ENCODE measurements at places on chromosomes 2 and 18.
A peak's percentile ranks its signal among the peaks of the same experiment; 100 is the strongest.

GRCh38 chr2:191291471-191291870, 46.3 kb downstream of the MYO1B start:
- DNase-seq, result no peak

GRCh38 chr2:120949027-120949956, 213.6 kb downstream of the GLI2 start:
- peak; percentile 11 for DNase-seq

GRCh38 chr2:45331410-45331786, 279.7 kb downstream of the SRBD1 start:
- DNase-seq, result no peak

DNA sequence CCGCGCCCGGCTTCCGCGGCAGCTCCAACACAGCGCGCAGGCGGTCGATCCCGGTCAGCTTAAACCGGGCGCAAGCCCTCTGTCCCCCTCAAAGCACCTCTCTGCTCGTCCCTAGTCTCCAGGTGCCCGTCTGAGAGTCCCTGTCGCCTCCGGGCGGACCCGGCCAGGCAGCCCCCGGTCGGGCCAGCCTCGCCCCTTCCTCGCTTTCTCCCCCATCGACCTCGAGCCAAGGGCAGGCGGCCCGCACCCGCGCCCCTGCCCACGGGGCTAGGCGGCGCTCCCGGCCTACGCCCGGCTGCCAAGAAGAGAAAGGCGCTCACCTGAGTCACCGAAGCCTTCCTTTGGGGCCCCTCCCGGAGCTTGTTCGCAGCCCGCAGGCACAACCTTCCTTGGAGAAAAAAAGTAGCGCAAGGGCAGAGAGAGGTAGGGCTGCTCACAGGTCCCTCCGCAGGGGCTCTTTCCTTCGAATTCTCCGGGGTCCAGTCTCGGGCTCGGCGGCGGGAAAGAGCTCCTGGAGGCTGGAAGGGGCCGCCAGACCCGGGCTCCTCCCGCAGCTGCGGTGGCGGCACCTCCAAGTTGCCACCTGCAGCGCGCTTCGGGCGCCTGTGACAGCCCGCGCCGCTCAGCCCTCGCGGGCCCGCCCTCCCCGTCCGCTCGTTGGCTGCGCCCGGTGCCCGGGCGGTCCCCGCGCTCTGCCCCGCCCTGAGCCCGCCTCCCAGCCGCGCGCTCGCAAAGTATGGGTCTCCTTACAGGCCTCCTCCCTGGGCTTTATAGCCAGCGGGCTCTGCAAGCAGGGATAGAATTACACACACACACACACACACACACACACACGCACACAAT, 86.5 kb upstream of the EPB41L3 start:
- DNase-seq, result no peak

GRCh38 chr2:154623819-154624218, 74.7 kb upstream of the KCNJ3 start:
- DNase-seq, result peak; percentile 62

DNA sequence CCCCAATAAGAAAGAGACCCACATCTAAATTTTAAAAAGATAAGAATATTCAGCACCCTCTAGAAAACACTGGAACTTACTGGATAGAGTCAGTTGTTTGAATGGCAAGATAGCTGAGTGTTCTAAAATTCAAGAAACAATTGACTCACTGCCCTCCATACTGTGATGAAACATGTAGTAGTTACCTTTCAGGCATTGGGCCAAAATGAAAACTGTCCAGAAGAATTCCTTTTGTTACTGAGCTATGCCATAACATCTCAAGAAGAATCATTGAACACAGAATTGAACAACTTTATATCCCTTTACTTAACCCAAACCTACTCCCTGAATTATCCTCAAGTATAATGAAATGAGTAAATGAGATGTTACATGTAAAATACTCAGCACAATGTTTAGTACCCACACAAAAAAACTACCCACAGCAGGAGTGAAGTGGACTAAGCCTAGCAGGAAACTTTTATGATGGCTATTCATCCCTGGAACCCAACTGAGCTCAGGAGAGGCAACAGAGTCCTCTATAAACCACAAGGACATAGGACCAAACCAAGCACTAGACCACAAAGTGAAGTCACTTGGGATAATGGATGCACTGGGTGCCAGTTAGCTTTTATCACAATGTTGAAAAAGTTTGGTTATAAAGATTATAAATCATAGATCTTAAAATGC, 32.7 kb downstream of the RBM43 start:
- DNase-seq, result no peak

GRCh38 chr2:18411626-18412025, 148.8 kb downstream of the RDH14 start:
- DNase-seq, result no peak

GRCh38 chr2:121583555-121583954, 52.9 kb downstream of the RNU4ATAC start:
- no peak for DNase-seq

DNA sequence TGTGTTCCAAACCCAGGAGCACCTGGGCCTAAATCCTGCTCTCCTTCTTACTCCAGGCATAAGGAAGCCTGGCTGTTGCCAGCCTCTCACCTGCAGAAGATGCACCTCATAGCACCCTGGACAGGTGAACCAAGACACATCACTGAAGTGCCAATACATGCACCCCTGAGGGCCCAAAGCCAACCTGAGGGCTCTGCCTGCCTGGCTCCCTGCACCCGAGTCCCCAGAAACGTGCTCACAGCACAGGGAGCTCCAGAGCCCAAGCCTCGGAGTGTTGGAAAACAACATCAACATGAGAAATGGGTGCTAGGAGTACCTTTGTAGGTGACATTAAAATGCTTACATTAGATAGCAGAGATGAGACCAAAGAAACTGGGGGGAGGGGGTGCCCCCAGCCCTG, 96.3 kb upstream of the RAB6C start:
- DNase-seq, result no peak

DNA sequence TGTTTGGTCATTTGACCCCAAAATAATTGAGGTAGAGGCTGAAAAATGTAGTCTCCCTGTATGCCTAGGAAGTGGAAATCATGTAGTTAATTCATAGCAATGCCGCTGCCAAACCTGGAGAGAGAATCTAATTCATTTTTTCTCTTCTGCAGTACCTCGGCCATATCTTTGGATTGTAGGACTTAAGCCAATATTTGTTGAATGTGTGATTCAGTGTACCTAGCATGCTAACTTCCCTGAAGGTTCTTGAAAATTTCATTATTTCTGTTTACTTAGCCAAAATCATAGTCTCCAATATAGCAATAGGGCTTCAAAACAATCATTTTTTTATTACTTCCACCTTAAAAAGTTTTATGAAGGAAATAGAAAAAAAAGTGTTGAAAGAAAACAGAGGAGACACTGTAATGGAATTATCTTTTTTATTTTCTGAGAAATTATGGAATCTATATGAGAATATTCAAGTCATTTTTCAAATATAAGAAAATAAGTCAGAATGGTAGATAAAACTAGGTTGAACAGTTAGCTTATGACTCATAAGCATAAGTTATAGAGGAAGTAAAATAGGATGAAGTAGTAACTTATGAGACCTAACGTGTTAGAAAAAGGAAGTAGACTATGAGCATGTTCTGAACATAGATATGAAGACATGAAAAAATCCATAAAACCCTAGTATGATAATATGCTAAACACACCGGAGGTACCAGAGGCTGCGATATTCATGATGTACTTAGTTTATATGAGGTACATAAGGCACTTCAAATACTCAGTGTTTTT, 35.2 kb upstream of the CDH19 start:
- DNase-seq, result no peak

DNA sequence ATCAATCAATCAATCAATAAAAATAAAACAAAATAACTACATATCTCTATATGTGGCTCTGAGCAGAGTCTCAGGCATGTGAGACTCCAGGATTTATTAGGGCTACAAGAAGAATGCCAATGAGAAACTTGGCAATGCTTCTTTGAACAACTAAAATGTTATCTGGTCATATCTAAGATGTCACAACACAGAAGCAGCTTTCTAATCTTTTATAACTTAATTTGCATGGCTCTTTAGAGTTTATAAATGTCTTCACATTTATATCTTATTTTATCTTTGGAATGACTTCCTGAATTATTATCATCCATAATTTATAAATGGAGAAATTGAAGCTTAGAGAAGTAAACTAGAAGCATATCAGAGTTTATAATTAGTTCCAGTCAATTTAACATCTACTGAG, 14.9 kb upstream of the MAP4K3 start:
- no peak for DNase-seq

GRCh38 chr2:191730263-191730662, 52.3 kb downstream of the NABP1 start:
- DNase-seq, result no peak

DNA sequence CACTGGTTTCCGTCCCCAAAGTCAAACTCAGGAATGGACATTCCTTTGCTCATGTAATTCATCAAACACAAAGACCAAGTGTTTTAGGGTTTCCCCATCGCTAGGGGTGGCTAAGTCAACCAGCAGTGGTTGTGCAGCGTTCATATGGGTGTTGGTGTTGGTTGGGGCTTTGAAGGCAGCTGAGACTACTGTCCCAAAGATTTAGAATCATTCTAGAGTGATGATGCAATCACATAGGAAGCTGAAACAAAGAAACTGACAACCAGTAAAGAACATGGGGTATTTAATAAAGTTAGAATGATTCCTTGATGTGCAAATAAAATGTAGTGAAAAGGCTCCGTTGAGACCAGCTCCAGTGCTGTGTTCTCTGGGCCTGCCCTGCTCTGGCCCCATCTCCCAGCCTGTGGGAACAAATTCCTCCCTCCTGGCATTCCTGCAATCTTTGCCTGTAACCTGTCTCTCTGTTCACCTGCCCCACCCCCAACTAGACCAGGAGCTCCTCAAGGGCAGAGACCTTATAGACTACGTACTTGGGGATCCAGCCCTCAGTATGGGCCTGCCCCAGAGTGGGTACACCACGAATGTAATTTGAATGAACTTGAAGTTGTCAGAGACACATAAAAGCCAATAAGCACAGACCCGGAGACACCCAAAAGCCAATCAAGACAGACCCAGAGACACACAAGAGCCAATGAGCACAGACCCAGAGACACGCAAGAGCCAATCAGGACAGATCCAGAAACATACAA, 191.7 kb upstream of the TWIST2 start:
- no peak for DNase-seq

DNA sequence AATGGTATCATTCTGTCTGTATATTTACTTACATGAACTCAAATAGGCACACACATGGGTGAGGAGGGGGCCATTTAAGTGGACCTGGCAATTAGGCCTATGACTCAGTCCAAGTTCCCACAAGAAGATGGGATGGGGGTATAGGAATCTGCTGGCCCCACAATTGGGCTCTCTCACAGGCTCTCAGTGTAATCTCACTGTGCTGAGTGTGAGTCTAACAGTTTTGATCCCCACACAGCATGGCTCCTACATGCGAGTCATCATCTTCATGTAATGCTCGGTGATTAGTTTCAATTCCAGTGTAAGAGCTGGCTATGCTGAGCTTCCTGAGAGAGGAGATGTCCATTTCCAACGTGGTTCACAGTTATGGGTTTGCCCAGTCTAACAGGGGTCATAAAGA, 114.0 kb downstream of the GATA6 start:
- peak; percentile 7 for DNase-seq

GRCh38 chr2:9814129-9814868, 29.0 kb upstream of the TAF1B start:
- no peak for DNase-seq

- no peak for DNase-seq
These were observed 259.5 kb upstream of the CYRIA start for GRCh38 chr2:16925145-16925544.

GRCh38 chr2:208620487-208620978, 213.9 kb downstream of the PTH2R start:
- no peak for DNase-seq

GRCh38 chr18:22335731-22336198, 82.0 kb downstream of the CTAGE1 start:
- DNase-seq, result no peak

DNA sequence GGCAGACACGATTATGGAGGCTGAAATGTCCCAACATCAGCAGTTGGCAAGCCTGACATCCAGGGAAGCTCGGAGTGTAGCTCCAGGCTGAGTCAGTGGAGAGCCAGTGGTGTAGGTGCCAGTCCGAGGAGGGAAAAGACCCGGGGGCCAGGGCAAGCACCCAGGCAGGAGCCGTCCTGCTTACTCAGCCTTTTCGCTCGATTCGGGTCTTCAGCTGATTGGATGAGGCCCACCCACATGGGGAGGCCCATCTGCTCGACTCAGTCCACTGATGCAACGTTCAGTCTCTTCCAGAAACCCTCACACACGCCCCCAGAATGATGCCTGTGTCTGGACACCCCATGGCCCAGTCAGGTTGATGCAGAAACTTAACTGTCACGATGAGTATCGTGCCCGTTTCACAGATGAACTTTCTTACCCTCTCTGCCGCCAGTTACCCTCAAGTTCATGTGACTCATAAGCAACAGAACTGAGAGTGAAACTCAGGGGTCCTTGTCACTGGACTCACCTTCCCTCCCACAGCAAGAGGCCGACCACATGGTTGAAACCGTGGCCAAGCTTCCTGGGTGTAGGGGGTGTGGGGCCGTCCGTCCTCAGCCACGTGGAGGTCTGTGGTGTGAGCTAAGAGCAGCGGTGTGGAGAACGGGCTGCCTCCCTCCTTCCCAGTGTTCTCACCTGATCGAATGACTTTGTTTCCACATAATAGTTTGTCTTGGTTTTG, 197.4 kb upstream of the HDAC4 start:
- DNase-seq, result no peak

DNA sequence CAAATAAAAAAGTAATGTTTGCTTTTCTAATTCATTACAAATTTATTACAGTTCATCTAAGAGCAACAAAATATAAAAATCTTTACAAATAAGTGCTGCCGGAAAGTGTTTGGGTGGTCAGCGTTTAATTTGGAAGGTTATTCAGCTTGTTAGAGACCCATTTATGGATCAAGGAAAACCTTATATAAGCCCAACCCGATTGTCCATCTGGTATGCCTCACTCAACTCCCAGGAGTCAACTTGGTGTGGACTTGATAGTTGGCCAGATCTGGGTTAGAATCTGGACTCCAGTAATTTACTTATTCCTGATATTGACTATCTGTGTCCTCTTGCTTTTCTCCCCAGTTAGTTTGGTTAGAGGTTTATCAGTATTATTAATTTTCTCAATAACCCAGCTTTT, 106.2 kb downstream of the KCTD1 start:
- no peak for DNase-seq

DNA sequence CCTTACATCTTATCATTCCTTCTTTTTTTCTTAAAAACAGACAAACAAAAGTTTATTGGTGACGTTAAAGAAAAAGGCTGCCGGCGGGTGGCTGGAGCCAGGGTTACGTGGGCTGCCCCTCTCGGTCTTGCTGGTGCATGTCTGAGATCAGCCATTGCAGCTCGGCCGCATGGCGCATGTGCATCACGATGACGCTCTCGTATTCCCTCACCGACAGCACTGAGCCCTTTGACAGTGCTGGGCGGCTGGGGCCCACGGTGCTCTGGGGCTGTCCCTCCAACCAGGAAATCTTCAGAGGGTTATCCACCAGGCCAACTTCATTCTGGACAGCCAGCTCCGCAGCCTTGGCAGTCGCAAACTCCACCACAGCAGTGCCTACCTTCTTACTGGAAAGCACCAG, 1081.8 kb upstream of the TMEFF2 start:
- DNase-seq, result no peak

- DNase-seq, result no peak
These were observed 257.7 kb upstream of the CHAC2 start for GRCh38 chr2:53509831-53510388.

Measured in RKO (cell line).